Heart right ventricle (tissue), 16 donors: ENCODE measurements at places on chromosomes 12 and 14. TPM values are rescaled to one million over a fixed set of nuclear protein-coding genes. Genes with fewer than 3 reads are reported as not detected.

DNA sequence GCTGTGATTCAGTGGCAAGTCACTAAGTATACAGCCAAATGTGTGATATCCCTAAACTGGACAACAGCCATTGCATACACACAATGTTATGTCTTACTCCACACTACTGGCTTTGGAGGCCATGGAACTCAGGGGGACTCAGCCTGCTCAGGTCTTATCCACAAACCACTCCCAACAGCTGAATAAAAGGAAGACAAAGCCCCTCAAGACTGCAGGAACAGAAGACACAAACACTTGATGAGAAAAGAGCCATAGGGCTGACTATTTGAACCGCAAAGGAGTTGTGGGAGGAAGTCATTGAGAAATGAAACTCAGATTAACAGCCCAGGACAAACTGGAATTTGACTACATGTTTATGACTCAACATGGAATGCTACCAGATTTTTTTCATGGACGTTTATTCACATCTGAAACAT is 40.9 kb downstream of the PTGER2 start:
- peaks cover 14% of the 10 kb centered on the region for H3K4me1 ChIP-seq
- no peaks in the 10 kb centered on the region for H3K27me3 ChIP-seq
- no peak for DNase-seq

DNA sequence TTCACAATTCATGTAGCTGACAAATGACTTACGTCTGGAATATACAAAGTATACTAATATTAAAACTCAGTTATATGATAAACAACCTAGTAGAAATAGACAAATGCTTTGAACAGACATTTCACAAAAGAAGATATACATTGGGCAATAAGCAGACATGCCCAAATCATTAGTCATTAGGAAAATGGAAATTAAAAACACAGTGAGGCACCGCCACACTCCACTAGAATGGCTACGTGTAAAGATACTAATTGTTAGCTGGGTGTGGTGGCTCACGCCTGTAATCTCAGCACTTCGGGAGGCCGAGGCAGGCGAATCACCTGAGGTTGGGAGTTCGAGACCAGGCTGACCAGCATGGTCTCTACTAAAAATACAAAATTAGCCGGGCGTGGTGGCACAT is 248.9 kb upstream of the TMEM132C start:
- no peaks in the 10 kb centered on the region for H3K27me3 ChIP-seq
- H3K36me3 ChIP-seq = no peaks in the 10 kb centered on the region
- no peak for DNase-seq

- H3K27ac ChIP-seq = peak overlapping the region; percentile 84
- H3K4me1 ChIP-seq = peaks cover 78% of the 10 kb centered on the region
- no peak overlapping the region for H3K4me3 ChIP-seq
- no peak for DNase-seq
- no peaks in the 10 kb centered on the region for H3K27me3 ChIP-seq
These were observed 39.5 kb downstream of the EVL start for GRCh38 chr14:100104523-100105300.

The LRRC9 gene
- total RNA-seq = not detected

The KRT83 gene
- total RNA-seq = not detected

The ZDHHC22 gene
- total RNA-seq = not detected
